EH (cell line): ENCODE measurements at places on chromosomes 4 and X.

- DNase-seq = peak; percentile 10
Measured at GRCh38 chr4:130478406-130478805, 1382.5 kb downstream of the C4orf33 start.

DNA sequence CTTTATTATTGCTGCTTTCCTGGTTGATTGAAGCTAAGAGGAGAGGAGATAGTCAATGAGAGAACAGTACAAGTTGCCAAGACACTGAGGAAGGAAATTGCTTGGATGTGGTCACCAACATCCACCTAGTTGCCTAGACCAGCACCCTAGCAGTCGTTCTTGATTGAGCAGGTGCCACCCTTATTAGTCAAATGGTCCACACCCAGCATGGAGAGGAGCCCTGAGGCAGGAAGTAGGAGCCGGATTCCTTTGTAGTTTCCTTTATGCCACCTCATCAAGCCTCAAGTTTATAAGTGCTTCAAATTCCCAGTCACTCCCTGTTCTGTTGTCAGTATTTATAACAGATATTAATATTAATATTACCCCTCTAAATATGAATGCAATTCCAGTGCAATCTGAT lies 19.1 kb downstream of the PAGE2 start:
- DNase-seq = no peak

GRCh38 chrX:142005532-142005931 lies 101.8 kb downstream of the MAGEC1 start:
- no peak for DNase-seq

DNA sequence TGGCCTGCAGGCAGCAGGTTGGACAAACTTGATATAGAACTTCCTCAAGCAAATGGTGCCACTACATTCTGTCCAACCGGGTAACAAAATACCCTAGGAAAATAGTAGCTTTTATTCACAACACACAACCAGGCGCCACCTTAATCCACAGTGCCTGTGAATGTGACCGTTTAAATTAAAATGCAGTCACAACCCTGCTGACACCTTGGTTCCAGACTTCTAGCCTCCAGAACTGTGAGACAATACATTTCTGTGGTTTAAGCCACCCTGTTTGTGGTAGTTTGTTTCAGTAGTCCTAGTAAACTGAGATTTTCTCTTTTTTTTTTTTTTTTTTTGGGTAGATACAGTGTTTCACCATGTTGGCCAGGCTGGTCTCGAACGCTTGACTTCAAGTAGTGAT lies 575.8 kb downstream of the PACRGL start:
- DNase-seq = no peak

DNA sequence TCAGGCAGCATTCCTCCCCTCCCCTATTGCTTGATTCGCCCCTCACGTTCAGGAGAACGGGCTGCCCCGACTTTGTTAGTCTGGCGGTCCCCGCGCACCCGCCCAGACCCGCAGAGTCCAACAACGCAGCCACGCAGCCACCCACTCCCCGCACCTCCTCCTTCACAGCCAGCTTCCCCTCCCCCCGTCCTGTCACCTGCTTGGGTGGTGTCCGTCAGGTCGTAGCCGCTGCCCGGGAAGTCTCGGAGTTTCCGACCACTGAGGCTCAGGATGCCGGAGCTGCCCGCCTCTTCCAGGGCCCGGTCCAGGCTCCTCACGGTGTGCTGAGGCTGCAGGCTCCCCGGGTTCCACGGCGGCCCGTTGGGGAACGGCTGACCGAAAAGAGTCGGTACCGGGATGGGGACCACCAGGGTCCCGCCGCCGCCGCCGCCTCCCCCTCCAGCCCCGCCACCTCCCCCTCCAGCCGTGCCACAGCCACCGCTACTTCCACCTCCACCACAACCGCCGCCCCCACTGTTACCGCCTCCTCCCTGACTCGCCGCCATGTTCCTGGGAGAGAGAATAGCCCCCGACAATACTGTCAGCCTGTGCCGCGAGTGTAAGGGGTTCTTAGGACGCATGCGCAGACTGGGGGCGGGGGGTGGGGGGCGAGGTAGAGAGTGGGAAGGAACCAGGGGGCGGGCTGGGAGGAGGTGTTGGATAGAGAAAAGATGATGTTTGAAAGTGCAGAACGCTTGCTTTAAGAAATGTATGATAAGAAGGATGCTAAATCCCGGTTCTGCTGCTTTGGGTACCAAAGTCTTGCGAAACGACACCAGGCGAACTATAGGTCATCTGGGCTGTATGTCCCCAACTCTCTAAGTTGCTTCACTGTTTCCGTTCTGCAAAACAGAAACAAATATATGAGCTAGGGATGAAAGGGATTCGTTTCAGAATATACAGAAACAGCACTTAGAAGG lies at the start of gene LRCH2:
LRCH2 (minus strand) TSS at position 600 of the 959 bp plus-strand sequence; CDS start at position 545, 55 bp downstream.
- DNase-seq = peak; percentile 44

DNA sequence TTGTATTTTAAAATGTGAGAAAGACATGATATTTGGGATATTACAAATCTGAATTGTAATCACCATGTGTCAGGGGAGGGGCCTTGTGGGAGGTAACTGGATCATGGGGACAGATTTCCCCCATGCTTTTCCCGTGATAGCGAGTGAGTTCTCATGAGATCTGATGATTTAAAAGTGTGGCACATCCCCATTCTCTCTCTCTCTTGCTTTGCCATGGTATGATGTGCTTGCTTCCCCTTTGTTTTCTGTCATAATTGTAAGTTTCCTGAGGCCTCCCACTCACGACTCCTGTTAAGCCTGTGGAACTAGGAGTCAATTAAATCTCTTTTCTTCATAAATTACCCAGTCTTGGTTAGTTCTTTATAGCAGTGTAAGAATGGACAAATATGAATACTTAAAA lies 39.0 kb downstream of the CCDC158 start:
- DNase-seq = no peak

DNA sequence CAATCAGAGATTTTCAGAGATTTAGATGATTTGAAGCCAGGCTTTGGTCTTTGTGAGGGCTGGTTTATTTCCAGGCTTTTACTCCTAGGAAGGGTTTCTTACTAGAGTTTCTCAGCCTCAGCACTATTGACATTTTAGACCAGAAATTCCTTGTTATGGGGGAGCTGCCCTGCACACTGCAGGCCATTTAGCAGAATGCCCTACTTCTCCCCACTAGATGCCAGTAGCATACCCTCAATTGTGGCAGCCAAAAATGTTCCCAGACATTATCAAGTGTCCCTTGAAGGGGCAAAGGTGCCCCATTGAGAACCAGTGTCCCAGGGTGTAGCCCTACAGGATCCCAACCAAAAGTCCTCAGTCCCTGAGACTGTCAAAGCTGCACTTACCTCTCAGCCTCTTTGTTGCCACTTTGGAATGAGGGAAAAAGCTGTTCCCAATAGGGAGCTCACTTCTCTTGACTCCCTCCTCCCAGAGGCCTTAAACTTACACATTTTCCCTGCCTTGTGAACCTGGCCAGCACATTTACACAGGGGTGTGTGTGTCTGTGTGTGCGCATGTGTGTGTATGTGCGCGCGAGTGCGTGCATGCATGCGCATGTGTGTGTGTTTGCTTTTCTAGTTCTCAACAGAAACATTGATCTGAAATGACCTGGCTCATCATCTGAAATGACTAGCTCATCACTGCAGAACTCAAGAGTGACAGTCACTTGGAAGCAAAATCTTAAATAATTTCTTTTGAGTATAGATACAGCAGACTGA lies 231.4 kb downstream of the QDPR start:
- no peak for DNase-seq

GRCh38 chr4:7236847-7237246 lies 44.5 kb downstream of the SORCS2 start:
- DNase-seq = no peak

GRCh38 chrX:42771506-42772335 lies 6.2 kb downstream of the PPP1R2C start:
- DNase-seq = peak; percentile 65
